ENCODE measurements at places on chromosomes 11 and 22.

- peak; percentile 81 for DNase-seq
These were observed 21.3 kb upstream of the NELL1 start for GRCh38 chr11:20647976-20648565.

DNA sequence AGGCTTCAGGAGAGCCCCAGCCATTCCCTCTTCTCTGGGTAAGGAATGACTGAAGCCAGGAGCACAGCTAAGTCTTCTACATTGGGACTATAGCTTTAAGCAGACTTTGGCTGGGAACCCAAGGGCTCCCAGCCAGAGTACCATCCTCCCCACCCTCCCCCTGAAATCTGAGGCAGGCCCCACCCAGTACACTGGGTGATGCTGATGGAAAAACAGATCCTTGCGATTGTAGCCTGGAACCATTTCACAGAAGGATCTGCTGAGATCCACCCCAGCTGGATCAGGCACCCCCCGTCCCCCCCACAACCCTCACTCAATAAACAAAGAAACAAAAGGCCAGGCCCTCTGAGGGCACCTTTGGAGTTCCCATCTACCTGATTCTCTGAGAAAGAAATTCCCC is 39.8 kb downstream of the IL18BP start:
- no peak for DNase-seq

DNA sequence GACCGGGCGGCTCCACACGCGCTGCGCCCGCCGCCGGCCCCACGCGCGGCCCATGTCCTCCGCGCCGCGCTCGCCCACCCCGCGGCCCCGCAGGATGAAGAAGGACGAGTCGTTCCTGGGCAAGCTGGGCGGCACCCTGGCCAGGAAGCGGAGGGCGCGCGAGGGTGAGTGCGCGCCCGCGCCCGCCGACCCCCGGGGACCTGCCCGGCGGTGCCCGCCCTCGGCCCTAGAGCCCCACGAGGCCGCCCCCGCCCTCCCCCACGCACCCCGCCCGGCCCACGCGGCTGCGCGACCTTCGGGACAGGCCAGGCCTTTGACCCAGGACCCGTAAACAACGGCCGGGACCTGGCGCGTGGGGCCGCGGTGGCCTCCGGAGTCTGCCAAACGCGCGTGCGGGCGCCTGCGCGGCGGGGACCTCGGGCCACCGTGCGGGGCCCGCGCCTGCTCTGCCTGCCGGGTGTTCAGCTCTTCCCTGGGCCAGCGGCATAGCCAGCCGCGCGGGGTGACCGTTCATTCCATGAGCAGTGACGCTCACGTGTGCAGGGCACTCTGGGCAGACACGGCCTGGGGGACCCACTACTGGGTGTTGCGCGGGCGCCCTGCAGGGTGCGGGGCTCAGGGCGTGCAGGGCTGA is at the start of gene PARVB:
Gene PARVB, plus strand, starts transcription at position 15 of the 634 bp plus-strand sequence. Its CDS starts 38 bp downstream, at position 53.
- DNase-seq: peak; percentile 8

DNA sequence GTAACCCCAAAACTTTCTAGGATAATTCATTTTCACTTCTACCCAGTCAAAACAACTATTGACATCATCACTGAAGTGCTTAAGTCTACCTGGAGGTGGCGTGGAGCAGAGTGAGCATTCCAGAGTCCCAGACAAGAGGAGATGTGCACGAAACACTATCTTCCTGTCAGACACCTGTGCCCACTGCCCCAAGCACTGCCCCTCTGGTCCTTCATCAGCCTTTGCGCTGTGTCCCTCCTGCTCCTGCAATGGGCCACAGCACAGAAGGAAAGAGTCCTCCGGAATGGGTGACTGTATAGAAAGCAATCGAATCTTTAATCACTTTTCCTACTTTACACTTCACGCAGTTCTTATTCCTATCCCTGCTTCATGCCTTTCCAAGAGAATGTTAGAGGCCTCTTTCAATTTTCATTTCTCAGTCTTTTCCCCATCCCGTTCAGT is 512 bp upstream of the GRIA4 start:
- DNase-seq: peak; percentile 74

DNA sequence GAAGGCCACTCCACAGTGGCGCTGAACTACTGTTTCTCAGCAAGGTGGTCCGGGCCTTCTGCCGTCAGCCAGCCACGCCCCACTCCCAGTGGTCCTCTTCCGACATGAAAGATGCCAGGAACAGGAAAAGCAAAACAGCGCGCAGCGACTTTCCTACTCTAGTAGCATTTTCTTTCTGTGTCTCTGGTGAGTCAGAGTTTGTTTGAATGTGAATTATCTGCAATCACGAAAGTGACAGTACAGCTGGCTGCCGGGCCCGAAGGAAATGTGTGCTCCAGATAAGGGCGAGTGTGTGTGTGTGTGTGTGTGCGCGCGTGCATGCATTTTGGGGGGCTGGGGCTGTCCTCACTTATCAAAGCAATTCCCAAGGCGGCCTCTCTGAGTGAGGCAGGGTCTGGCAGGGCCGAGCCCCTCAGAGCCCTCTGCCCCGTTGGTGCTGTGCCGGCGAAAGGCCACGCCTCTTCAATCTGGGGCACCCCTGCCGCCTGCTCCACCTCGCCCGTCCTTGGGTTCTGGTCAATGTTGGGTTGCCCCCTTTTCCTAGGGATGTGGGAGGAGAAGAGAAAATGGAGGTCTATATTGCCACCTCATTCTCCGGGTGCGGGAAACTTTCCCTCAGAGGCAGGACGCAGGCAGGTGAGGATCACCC is 288.5 kb downstream of the KIRREL3 start:
- DNase-seq: no peak

DNA sequence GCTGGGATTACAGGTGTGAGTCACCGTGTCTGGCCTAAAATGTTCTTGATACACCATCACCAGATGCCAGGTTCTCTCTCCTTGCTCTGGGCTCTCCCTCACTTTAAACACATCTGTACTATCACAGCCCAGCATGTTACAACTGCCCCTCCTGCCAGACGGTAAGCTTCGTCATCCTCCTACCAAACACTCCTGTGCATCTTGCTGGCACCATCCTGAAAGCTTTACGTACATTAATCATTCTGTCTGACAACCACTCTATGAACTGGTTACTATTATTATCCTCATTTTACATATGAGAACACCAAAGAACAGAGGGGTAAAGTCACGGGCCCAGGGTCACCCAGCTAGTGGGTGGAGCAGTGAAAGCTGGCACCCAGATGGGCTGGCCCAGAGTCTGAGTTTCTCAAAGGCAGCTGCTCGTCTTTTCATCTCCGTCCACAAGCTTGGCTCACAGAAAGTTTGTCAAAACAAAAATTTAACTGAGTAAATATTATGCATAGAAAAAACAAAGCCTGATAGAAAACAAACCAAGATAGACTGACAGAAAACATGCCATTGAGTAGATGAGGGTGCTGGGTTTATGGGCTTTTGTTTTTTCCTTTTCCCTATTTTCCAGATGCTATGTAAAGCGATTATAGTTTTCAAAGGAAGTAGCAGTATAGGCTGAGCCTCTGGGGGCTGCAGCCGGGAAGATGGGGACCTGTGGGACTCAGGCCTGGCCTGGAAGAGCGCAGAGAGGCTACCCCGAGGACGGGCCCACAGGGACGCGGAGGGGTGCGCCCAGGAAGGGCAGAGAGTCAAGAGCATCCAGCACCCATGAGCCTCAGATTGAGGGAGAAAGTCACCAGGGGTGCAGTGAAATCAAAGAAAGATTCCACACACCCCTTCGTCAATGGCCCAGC is 9.5 kb downstream of the PLA2G6 start:
- DNase-seq: no peak

GRCh38 chr11:37712251-37712650 is 1114.2 kb upstream of the RAG2 start:
- DNase-seq: no peak
